ENCODE measurements at places on chromosomes 5 and 9.
A peak's percentile ranks its signal among the peaks of the same experiment; 100 is the strongest.

DNA sequence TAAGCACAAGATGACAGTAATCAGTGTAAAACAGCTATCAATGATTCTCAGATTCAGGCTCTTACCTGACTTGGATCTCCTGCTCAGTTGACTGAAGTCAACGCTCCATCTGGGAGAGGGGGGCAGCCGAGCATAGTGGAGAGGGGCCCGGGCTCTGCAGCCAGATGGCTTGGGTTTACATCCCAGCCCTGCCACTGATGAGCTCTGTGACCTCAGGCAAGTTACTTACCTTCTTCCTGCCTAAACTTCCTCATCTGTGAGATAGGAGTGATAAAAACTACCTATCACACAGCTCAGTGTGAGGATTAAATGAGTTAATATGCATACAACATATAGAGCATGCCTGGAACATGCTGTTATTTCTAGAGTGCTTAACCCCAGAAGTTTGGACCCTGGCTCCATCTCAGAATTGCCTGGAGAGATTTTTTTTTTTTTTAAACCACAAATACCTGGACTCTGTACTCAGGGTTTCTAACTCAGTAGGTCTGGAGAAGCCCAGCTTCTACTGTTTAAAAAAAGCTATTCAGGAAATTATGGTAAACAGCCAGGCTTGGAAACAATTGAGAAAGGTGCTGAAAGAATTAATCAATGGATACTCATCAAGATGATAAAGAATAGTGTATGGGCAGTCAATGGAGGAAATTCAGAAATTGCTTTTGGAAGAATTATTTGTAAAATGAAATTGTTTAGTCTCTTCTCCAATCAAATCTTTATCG is 72.2 kb downstream of the ANKRD55 start:
- no peak for DNase-seq

GRCh38 chr5:173200356-173200755 is 34.6 kb downstream of the NKX2-5 start:
- no peak for DNase-seq

DNA sequence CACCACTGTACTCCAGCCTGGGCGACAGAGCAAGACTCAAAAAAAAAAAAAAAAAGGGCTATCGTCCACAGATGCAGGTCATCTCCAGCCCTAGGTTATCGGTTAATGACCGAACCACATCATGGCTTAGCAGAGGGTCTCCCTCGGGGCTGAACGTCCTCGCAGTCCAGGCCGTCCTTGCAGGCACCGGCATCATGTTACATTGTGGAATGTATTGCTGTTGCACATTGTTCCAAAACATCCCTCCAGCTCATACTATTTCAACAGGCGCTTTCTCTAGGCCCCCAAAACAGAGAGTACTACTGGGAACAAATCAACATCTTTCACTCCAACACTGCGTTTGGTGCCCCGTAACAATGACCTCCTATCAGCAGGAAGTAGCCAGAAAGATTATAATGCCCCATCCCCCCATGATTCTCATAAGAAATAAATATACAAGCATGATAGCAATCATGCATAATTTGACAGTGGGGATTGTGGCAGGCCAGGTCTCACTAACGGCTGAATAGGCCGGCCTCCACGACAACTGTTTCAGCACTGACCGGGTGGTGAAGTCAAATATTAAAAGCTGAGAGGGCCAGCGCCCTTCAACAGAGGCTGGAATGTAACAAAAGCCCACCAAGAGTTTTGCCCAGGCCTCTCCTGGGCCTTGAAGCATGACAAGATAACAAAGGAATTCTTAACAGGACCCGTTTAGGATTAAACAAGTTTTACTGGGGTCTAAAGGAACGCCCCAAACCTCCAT is 1.1 kb upstream of the LCN9 start:
- DNase-seq, result no peak

DNA sequence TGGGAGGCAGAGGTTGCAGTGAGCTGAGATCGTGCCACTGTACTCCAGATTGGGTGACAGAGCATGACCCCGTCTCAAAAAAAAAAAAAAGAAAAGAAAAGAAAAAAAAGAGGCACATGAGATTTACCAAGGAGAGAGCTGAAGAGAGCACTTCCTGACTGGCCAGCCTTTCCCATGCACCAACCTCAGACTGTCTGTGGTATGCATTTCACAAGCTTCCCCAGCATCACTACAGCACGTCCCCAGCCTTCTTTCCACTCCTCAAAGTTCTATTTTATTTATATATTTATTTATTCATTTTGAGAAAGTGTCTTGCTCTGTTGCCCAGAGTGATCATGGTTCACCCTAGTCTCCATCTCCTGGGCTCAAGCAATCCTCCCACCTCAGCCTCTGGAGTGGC is 13.6 kb upstream of the FUBP3 start:
- DNase-seq, result no peak

GRCh38 chr5:164627021-164627420 is 1121.6 kb downstream of the MAT2B start:
- no peak for DNase-seq

GRCh38 chr5:167168971-167169370 is 1122.5 kb upstream of the WWC1 start:
- no peak for DNase-seq

- DNase-seq, result no peak
Measured at GRCh38 chr5:1552521-1553255, 28.9 kb upstream of the LPCAT1 start.

- no peak for DNase-seq
Measured at GRCh38 chr9:95780751-95781150, 94.7 kb upstream of the ERCC6L2 start.

- DNase-seq, result no peak
Measured at GRCh38 chr5:78649211-78649695, 681 bp upstream of the LHFPL2 start.

DNA sequence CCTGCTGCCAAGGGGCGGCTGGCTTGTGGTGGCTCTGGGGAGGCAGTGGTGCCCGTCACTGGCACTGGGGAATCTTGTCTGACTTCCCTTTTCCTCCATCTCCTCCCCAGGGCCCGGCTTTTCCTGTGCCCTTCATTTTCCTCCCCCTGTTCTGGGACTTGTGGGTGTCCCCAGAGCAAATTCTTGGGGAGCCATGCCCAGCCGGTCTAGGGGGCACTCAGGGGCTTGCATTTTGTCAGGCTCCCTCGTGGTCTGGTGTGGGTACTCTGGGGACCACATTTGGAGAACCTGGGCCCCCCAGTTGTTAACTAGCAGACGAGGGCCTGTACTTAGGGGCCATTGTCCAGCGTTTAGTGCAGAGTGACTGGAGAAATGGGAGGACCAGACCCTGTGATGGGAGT is 105.2 kb upstream of the IER5L start:
- no peak for DNase-seq

DNA sequence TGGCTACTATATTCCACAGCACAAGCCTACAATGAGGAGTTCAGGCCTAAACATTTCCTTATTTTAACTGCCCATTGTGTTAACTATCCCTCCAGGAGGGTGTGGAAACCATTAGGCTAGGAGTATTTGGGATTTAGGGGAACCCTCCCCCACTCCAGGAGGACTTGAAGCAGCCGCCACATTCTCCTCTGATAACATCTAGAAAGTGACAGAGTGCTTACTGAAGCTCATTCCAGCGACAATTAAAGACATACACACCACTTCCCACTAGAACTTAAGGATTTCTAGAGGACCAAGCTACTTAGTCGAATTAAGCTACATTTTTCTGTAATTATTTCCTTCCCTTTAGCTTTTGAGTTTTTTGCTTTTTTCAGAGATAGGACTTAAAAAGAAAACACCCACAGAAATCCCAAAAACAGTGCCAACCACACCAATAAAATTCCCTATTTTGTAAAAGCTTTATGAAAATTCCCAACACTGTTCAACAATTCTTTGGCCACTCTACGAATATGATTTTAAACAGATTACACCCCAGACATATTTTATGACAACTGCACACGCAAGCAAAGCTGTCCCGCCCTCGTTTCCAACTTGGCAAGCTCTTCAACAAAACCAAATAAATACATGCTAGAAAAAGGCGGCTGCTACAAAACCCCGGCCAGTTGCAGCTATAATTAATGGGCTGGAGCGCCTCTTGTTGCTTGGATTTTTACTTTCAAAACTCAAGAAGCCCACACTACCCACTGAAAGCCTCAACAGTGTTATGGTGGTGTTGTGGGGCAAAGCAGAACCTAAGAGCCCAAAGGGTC is 4.5 kb downstream of the ROR2 start:
- peak; percentile 40 for DNase-seq

- peak; percentile 88 for DNase-seq
Measured at GRCh38 chr5:129904102-129904666, at the start of gene CHSY3. Gene CHSY3, plus strand, starts transcription at chr5:129904465.

- no peak for DNase-seq
Measured at GRCh38 chr5:112234000-112234399, 185.1 kb downstream of the EPB41L4A start.

GRCh38 chr5:131514316-131515283 is 120.4 kb downstream of the RAPGEF6 start:
- DNase-seq, result no peak

GRCh38 chr9:84121991-84122523 is 141.5 kb downstream of the RMI1 start:
- DNase-seq, result peak; percentile 82

DNA sequence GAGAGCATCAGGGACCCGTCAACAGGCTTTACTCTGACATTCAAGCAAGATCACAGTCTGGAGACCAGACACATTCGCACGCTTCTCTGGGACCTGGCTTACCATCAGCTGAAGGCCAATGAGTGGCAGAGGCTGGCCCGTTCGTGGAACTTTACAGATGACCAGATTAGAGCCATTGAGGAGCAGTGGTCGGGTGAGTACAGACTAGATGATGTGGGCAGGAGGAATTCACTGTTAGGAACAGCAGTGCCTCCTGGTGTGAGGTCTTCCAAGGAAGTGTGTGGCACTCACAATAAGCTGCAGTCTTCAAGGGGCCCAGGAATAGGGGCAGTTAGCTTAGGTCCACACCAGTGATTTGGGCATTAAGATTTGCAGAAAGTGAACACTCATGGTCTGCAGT is 50.4 kb downstream of the POC5 start:
- DNase-seq, result no peak

DNA sequence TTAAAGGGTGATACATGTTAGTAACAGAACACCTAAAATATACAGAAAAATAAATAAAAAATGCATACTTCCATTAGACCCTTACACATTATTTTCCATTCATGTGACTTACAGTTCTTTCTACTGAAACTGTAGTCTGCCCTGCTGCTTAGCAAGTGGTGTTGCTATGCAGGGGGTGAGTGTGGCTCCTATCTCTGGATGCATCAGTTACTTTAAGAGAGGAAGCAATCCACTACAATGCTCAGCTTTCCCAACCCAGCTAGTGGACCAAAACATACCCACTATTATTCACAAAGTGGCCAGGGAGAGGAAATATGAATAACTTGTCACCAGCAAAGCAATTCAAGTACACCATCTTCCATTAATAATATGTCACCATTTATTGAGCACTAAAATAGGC is 121.8 kb downstream of the DOCK2 start:
- no peak for DNase-seq

- no peak for DNase-seq
Measured at GRCh38 chr5:61631438-61631941, 299.4 kb downstream of the ZSWIM6 start.

- no peak for DNase-seq
Measured at GRCh38 chr9:129235931-129236331, 57.9 kb upstream of the IER5L start.

GRCh38 chr5:151724360-151724759 is 34.1 kb downstream of the ATOX1 start:
- no peak for DNase-seq

GRCh38 chr5:89397096-89397495 is 514.1 kb upstream of the MEF2C start:
- DNase-seq, result no peak

DNA sequence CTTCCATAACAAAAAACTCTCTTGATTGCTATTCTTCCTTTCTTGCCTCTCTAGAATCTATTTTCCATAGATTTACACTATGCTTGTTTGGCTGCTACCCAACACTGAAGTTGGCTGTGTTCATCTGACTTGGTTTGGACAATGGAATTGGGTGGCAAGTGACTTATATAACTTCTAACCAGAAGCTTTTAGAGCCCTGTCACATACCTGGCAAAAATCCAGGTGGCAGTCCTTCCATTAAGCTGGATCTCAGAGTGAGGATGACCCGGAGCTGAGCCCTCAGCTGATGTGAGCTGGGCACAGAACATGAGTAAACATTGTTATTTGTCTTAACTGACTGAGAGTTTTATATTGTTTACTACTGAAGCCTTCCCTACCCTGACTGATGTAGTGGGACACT is 225.7 kb downstream of the TLR4 start:
- no peak for DNase-seq

- DNase-seq, result no peak
Measured at GRCh38 chr5:156670615-156671014, 179.5 kb upstream of the PPP1R2B start.

DNA sequence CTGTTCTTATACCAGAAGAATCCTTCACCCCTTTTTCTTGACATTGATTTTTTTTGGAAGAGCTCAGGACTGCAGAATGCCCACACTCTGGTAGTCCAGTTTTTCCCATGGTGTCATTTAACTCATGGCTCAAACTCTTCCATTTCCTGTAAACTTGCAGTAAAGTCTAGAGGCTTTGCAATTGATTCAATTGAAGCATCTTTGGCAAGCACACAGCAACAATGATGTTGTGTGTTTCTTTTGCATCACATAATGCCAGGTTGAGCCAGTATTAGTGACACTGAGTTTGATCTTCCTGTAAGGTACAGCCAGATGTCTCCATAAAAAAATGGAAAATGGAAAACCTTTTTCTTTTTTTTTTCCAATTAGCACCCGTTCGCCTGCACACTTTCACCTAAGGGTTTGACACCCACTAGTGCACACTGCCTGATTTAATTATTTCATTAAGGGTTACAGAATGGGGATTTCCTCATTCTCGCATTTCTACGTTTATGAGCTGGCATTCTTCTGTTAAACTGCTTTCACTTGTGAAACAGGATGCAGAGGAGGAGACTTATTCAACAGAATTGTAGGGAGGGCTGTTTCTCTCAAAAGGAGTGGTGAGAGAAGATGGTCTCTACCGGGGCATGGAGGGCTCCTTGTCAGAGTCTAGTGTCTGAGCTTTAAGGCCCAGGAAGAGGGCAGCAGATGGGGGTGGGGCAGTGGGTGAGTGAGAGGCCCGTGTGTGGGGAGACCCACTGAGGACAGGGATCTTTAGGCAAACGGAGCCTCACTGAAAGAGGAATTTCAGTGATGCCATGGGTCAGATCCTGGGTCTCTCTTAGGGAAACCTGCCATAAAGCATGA is 2.2 kb upstream of the S1PR3 start:
- DNase-seq, result peak; percentile 35

Measured in H4 (cell line).